ENCODE measurements at places on chromosomes 16 and 17.

- DNase-seq, result no peak
Observed at GRCh38 chr17:61335845-61336655, 63.6 kb upstream of the TBX2 start.

GRCh38 chr17:72590382-72590781 is 469.6 kb downstream of the SOX9 start:
- DNase-seq, result peak; percentile 79

DNA sequence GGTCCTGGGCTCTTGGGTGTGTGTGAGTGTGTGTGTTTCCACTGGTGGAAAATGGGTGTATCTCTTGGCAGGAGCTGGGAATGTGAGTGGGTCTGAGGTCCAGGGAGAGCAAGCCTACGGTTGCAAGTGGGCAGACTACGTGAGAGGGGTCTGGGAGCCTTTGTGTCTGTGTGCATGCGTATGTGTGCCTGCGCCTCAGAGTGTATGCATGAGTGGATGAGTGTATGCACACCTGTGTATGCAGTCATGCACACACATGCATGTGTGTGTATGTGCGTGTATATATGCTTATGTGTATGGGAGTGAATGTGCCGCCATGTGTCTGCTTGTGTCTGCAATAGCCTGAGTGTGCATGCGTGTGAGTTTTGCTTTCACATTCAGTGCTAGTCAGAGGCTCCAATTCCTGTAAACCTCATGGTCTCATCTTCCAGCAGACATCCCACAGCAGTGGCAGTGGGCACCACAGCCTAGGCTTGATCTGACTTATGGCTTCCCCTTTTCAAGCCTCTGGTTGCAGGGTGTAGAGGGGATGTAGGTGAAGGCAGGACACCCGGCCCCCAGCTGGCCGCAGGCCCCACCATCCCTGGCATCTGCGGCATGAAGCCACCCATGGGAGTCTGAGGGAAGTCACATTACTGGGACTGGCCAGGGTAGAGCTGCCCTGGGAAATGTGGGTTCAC is 19.7 kb upstream of the RMI2 start:
- DNase-seq, result no peak

GRCh38 chr17:71301063-71301462 is 819.8 kb upstream of the SOX9 start:
- no peak for DNase-seq

DNA sequence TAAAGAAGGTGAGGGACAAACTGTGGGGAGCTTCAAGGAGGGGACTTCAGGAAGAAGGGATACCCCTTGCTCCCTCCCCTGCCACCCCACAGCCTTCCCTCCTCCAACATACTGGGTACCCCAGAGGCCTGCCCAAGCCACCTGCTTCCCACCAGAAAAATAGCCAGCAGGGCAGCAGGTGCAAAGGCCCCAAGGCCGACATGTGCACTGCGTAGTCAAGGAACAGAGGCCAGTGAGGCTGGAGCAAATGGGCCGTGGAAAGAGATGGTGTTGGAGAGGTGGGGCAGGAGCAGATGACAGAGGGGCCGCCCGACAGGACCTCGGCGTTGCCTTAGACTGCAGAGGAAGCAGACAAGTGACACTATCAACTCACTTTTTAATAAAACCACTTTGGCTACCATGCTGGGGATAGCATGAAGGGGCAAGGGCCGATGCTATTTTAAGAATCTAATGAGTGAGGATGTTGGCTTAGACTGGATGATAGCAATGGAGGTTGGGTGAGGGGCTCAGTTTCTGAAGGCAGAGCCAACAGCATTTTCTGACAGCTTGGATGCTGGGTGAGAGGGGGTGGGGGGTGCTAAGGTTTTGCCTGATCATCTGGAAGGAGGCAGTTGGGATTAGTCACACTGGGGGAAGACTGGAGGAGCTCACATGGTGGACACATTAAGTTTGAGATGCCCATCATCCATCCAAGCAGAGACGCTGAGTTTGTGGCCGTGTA is 72.8 kb upstream of the TOB1 start:
- DNase-seq, result no peak

- no peak for DNase-seq
Observed at GRCh38 chr17:73591296-73592078, 52.8 kb downstream of the SDK2 start.

- peak; percentile 54 for DNase-seq
Observed at GRCh38 chr17:78241277-78242023, 10.0 kb downstream of the TMEM235 start.

DNA sequence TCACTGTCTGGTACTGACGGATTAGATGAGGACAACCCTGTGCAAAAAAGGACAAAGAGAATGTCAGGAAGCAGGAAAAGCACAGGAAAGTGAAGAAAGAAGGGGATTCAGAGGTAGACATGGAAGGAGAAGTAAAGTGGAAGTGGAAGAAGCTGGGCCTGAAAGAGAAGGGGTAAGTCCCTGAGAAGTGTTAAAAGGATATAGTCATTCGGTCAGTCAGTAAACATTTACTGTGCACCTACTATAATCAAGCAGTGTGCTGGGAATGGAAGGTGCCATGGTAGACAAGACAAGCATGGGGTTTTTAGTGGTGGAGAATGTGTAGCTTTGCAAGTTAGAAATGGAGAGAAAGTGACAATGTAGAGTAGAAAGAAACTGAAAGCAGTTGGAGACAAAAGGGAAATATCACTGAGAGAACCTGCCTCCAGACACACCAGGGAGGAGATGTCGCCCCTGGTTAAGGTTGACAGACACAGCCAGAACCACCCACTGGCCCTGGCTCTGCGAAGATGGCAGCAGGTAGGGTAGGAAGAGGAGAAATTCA is 4.4 kb upstream of the SP2 start:
- no peak for DNase-seq

GRCh38 chr16:54060599-54061421 is 225.8 kb downstream of the IRX3 start:
- DNase-seq, result no peak

- DNase-seq, result peak; percentile 13
Observed at GRCh38 chr16:15777533-15778203, 79.2 kb downstream of the MYH11 start.

DNA sequence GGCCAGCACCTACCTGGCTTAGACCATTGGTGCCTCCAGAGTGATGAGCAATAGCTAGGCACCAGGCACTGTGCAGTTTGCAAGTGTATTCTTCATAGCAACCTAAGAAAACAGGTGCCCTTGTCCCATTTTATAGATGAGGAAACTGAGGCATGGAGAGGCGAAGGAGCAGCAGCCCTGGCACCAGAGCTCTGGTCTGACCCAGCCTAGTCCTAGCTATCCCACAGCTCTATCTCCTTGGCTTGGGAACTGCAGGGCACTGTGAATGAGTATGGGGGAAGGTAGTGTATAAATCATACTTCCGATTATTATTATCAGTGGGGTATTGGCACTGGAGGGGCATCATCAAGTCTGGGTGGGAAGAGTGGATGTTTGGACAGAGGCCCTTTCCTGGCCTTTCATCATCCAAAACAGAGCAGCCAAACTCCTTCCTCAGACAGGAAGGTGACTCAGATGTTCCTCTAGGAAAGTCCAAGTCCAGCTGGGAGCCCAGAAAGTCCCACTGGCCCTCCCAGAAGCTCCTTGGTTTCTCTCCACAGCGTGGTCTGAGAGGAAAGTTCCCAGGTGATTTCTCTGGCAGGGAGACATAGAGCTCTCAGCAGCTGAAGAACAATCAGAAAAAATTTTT is 32.0 kb upstream of the PLLP start:
- peak; percentile 84 for DNase-seq

DNA sequence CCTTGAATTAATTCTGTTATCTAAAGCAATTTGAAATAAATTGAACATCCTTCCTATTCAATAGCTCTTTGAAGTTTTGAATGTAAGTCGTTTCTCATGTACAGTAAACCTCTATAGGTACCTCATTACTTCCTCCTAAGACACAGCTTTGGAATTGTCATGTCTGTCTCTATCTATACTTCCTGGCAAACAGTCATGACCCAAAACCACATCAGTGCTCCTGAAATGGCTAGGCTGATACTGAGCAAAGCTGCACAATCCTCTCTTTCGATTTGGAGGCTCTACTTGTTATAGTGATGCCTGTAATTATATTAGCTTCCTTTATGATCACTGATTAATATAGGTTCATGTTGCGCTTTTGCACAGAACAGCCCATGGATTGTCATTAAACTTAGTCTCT is 110.1 kb downstream of the ADAMTS18 start:
- no peak for DNase-seq

DNA sequence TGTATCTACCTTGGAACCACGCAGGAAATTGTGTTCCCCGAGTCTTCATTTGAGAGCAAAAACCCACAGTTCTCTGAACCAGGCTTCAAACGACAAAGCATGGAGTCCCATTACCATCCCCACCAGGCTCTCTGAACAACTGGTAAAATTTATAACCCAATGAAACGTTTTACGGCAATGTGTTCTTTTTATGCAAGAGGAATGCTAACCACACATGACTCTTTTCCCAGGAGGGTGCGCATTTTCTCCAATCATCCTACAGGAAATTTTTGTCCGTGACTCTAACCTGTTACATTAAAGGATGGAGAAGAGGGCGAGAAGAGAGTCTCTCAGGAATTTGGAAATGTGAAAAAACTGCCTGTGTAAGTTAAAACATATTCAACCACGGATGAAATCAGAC is 17.8 kb downstream of the STX8 start:
- DNase-seq, result no peak

- peak; percentile 77 for DNase-seq
Observed at GRCh38 chr17:80035937-80036714, at the start of gene CCDC40. CCDC40 (plus strand) TSS chr17:80036642; CDS start chr17:80036663, 21 bp downstream.

DNA sequence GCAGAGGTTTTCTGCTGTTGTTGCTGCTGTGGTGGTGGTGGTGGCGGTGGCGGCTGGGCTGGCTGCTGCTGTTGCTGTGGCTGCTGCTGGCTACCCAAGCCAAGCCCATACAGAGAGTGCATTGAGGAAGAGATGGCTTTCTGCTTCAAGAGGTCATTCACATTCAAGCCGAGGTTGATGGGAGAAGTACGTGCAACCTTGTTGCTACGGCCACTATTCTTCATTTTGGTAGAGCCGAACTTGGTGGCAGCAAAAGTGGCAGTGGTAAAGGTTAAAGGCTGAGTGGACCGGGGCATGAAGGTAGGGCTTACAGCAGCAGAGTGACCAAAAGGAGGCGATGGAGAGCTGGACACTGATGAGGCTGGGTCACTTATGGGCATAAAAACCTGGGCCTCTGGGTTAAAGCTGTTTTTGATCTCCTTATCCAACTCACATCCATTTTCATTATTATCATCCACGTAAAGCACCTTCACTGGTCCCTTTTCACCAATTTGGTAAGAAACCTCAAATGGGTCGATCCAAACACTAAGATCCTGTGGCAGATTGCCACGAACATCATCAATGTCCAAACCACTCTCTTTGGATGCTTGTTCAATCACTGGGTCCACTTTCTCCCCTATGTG is 2.8 kb downstream of the TOB1 start:
- DNase-seq, result peak; percentile 30

DNA sequence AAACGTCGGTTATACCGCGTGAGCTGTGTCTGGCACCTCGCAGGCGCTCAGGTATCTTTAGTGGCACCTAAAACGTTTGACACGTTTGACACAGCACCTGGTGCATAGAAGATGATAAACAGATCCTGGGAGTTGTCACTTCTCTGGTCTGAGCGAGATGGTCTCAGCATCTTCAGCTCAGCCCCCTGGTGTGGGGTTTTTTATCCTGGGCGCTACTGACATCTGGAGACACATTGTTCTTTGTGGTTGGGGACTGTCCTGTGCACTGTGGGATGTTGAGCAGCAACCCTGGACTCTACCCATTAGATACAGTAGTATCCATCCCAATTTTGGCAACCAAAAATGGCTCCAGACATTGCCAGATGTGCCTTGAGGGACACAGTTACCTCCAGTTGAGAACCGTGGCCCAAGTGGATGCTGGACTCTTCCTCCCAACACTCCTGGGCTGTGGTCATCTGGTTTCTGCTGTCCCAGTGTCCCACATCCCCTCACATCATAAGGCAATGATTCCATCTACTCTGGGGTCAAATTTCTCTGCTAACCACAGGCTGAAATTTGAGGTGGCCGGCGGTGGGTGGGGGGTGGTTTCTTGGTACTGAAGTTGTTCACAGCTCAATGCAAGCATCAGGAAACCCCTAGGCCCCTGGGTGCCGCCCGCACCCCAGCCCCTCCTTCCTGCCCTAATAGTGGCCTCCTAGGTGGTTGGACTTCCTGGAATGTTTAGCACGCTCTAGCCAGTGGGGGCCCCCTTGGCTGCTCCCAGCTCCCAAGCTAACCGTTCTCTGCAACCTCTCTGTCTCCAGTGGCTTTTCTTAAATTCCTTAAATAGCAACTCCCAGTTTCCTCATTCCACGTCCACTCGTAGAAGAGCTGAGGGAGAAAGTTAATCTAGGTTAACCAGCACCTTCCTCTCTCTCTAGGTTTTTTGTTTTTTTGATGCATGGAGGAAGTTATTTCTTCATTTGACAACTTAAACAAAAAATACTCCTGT is 124.8 kb downstream of the ABCC1 start:
- DNase-seq, result peak; percentile 78

GRCh38 chr17:30380643-30381339 is 2.1 kb downstream of the CPD start:
- DNase-seq, result no peak

GRCh38 chr16:30539000-30539964 is 4.6 kb upstream of the ZNF747 start:
- DNase-seq, result no peak

DNA sequence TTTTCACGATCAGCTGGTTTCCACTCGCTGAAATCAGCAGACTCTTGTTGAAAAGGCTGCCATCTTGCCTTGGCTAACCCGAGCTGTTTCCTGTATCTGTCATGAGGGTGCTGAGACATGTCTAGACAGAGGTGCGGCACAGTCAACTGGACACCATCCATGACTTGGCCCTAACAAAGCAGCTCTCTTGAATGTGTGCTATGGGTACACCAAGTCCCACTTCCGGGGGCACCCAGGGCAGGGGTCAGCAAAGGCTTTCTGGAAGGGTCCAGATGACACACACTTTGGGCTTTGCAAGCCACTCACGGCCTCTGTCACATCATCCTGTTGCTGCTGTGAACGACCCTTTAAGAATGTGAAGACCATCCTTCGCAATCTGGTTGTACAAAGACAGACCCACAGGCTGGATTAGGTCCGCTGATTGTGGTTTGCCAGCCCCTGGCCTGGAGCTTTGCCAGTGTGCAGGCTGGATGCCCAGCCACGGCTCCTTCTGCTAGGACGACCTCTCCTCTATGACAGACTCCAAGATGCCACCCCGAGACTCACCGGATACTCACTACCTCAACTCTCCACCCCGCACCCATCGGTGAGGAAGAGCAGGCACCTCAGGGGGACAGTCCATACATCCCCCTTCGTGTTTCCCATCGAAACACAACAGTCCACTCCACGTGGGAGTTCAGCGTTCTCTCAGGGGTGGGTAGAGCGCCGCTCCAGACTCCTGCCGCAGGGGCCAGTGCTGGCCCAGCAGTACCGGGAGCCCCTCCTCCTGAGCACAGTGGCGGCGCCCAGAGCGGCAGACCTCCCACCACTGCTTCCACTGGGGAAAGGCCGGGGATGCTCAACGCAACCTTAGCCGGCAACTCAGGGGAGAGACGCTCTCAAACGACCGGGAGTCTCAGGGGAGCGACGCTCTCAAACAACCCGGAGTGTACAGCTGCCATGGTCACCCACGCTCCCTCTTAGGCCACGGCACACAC is 123.5 kb downstream of the ANKRD11 start:
- no peak for DNase-seq

DNA sequence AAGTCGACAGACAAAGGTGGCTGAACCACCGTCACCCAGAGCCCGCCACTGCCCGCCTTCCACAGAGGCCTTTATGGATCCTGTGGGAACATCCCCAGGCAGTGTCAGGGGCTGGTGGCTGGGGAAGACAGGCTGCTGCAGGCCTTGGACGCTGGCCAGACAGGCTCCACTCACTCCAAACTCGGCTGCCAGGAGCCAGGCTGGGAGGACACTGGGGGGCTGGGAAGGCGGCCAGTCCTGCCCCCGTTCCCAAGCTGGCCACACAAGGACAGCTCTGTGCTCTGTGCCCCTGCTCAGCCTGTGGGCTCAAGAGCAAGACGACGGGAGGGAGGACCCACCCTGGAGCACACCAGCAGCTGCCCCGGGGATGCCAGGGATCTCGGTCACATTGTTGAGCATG is 7.6 kb upstream of the LCAT start:
- no peak for DNase-seq

Measured in HCEC 1CT (cell line).